ENCODE measurements at places on chromosomes 13 and 19. TPM values are rescaled to one million over a fixed set of nuclear protein-coding genes. Genes with fewer than 3 reads are reported as not detected.

LILRB2 gene
- not detected for total RNA-seq

MATK gene
- 0.35 TPM for total RNA-seq

SLITRK6 gene
- total RNA-seq: 0.17 TPM

SIGLEC5 gene
- not detected for total RNA-seq

LYL1 gene
- 1.7 TPM for total RNA-seq

COL5A3 gene
- total RNA-seq: not detected

CASP14 gene
- total RNA-seq: not detected

PIAS4 gene
- 13.2 TPM for total RNA-seq

CEACAM3 gene
- total RNA-seq: not detected

RUBCNL gene
- total RNA-seq: 0.10 TPM

ZNF383 gene
- 6.6 TPM for total RNA-seq

SSC5D gene
- 69.4 TPM for total RNA-seq

C19orf12 gene
- total RNA-seq: 36.7 TPM

OVOL3 gene
- total RNA-seq: not detected

CCDC97 gene
- 15.0 TPM for total RNA-seq

PGPEP1 gene
- total RNA-seq: 33.2 TPM

ZNF578 gene
- total RNA-seq: 6.5 TPM

ALOX5AP gene
- total RNA-seq: 5.6 TPM

RDH8 gene
- not detected for total RNA-seq

CPAMD8 gene
- 1.6 TPM for total RNA-seq

CGB2 gene
- total RNA-seq: 1.0 TPM

ZNF560 gene
- total RNA-seq: 0.15 TPM

ABHD13 gene
- total RNA-seq: 9.6 TPM

ZNF582 gene
- total RNA-seq: 4.2 TPM

ZNF723 gene
- not detected for total RNA-seq

DCT gene
- 0.05 TPM for total RNA-seq

ZNF284 gene
- 2.1 TPM for total RNA-seq

EMP3 gene
- 30.3 TPM for total RNA-seq

ZNF763 gene
- total RNA-seq: 5.0 TPM

AP1M2 gene
- 2.0 TPM for total RNA-seq

CPT1C gene
- total RNA-seq: 1.9 TPM

NTN5 gene
- not detected for total RNA-seq

C19orf73 gene
- 0.45 TPM for total RNA-seq

IGFL3 gene
- total RNA-seq: not detected

LRRC63 gene
- total RNA-seq: 0.20 TPM

MAG gene
- not detected for total RNA-seq

NOTCH3 gene
- 6.1 TPM for total RNA-seq

SERPINE3 gene
- total RNA-seq: not detected

TEX26 gene
- not detected for total RNA-seq

KLK12 gene
- total RNA-seq: not detected

TMEM238 gene
- total RNA-seq: 13.7 TPM

DZIP1 gene
- total RNA-seq: 74.6 TPM

JAK3 gene
- total RNA-seq: 2.3 TPM

Measured in renal cortical epithelial cell (primary cell).